ENCODE measurements at places on chromosomes 4 and X. TPM values are rescaled to one million over a fixed set of nuclear protein-coding genes. Genes with fewer than 3 reads are reported as not detected.

DNA sequence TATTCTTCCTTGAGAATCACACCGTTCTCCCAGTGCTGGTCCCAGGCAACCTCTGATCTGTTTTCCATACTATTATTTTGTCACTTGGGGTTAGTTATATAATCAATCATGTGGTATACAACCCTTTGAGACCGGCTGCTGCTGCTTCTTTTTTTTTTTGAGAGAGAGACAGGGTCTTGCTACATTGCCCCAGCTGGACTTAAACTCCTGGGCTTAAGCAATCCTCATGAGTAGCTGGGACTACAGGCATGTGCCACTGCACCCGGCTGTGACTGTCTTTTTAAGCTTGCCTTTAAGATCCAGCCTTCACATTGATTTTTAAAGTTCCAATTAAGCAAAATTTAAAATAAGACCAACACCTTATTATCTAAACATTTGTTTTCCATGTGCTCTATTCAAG, 86.7 kb upstream of the EXOC1L start:
- DNase-seq, result no peak
- no peak overlapping the region for H3K4me3 ChIP-seq
- H3K36me3 ChIP-seq, result no peaks in the 10 kb centered on the region
- no peaks in the 10 kb centered on the region for H3K27me3 ChIP-seq

- H3K4me3 ChIP-seq, result no peak overlapping the region
- DNase-seq, result no peak
- no peak overlapping the region for H3K27ac ChIP-seq
- H3K36me3 ChIP-seq, result no peaks in the 10 kb centered on the region
Observed at GRCh38 chr4:27057662-27058061, 197.0 kb downstream of the STIM2 start.

HMGB3 gene
- 12.2 TPM for polyA plus RNA-seq

CPZ gene
- not detected for polyA plus RNA-seq

- H3K36me3 ChIP-seq, result no peaks in the 10 kb centered on the region
- H3K27me3 ChIP-seq, result no peaks in the 10 kb centered on the region
- no peak for DNase-seq
- no peak overlapping the region for H3K27ac ChIP-seq
- peaks cover 3% of the 10 kb centered on the region for H3K4me1 ChIP-seq
- H3K4me3 ChIP-seq, result no peak overlapping the region
Observed at GRCh38 chr4:3476936-3477749, 14.0 kb downstream of the DOK7 start.

- H3K4me1 ChIP-seq, result no peaks in the 10 kb centered on the region
- no peaks in the 10 kb centered on the region for H3K36me3 ChIP-seq
- no peaks in the 10 kb centered on the region for H3K27me3 ChIP-seq
- H3K4me3 ChIP-seq, result no peak overlapping the region
- no peak for DNase-seq
Observed at GRCh38 chrX:147850875-147851274, 60.8 kb upstream of the FMR1 start.

GRCh38 chr4:126405369-126405982, 1090.7 kb downstream of the FAT4 start:
- peak overlapping the region; percentile 41 for H3K4me3 ChIP-seq
- H3K27ac ChIP-seq, result no peak overlapping the region
- H3K36me3 ChIP-seq, result peaks cover 3% of the 10 kb centered on the region
- no peaks in the 10 kb centered on the region for H3K4me1 ChIP-seq
- DNase-seq, result no peak

GRCh38 chrX:45557387-45557786, 356.7 kb upstream of the DIPK2B start:
- H3K27ac ChIP-seq, result no peak overlapping the region
- H3K36me3 ChIP-seq, result no peaks in the 10 kb centered on the region
- no peak overlapping the region for H3K4me3 ChIP-seq

DNA sequence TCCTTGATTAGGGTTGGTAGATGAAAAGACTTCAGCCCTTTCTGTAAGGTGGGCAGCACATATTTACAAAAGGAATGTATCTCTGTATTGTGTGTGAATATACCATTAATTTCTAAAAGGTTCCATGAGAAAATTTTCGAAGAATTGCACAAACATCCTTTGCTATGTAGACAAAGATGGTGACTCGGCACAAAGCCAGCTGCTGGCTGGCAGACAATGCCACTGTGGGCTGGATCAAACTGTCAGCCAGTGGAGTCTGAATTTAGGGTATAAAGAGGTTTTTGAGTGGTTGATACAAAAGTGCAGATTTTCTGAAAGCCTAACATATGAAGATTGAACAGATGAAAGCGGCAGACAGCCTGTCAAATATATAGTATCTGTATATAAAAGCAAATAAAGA, 5.6 kb upstream of the TXK start:
- no peaks in the 10 kb centered on the region for H3K4me1 ChIP-seq
- no peaks in the 10 kb centered on the region for H3K27me3 ChIP-seq
- no peak overlapping the region for H3K4me3 ChIP-seq
- DNase-seq, result no peak
- H3K36me3 ChIP-seq, result no peaks in the 10 kb centered on the region

PASD1 gene
- 0.03 TPM for polyA plus RNA-seq

DNA sequence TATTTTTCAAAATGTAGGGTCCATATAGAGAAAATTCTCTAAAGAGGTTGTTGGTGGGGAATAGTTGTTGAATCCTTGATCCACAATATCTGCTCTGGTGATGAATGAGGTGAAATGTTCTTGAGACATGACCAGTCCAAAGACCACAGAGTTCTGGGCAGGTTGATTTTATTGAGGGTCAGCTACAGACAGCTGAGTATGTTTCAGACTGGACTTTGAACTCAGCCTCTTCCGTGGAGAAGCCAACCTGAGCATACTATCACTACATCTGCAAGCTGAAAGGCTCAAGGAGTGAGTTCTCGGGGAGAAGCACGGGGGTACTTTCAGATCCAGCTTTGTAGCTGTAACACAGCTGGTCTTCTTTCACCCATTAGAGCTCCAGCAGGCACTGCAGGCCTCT, 168.4 kb upstream of the NPY2R start:
- H3K4me1 ChIP-seq, result no peaks in the 10 kb centered on the region
- no peak for DNase-seq
- H3K27ac ChIP-seq, result no peak overlapping the region
- H3K27me3 ChIP-seq, result no peaks in the 10 kb centered on the region
- no peaks in the 10 kb centered on the region for H3K36me3 ChIP-seq
- H3K4me3 ChIP-seq, result no peak overlapping the region

MAGEA11 gene
- 0.06 TPM for polyA plus RNA-seq

DNA sequence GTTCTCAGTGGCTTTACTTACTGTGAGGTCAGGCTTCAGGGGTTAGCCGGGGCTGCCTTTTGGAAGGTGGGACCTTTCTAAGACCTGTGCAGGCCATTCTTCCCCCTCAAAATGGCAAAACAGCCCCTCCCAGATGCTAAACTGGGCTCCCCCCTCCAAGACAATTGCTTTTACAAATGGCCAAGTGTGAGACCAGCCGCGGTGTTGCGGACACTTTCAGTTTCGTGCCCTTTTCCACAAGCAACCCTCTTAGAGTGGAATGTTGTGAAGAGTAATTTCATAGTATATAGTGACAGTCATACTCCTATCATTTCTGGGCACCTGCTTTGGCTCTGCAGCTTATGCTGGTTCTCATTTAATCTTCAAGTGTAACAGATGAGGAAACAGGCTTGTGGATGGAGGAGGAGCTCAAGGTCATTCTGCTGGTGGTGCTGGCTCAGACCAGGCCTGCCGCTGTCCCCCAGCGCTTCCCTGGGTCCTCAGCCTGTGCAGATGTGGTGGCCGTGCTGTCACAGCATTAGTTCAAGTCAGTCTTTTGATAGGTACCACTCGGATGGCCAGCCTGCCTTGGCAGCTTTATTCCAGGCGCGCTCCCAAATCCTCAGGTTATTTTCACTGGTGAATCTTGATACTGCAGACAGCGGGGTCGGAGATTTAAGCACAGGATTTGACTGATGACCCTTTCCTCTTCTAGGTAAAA, 55.0 kb upstream of the TADA2B start:
- H3K27me3 ChIP-seq, result no peaks in the 10 kb centered on the region
- peaks cover 25% of the 10 kb centered on the region for H3K4me1 ChIP-seq
- DNase-seq, result peak; percentile 42
- H3K36me3 ChIP-seq, result no peaks in the 10 kb centered on the region
- H3K4me3 ChIP-seq, result peak overlapping the region; percentile 76

DOCK11 gene
- polyA plus RNA-seq, result 39.3 TPM

- no peaks in the 10 kb centered on the region for H3K4me1 ChIP-seq
- H3K36me3 ChIP-seq, result no peaks in the 10 kb centered on the region
- no peak overlapping the region for H3K4me3 ChIP-seq
- H3K27ac ChIP-seq, result no peak overlapping the region
- no peaks in the 10 kb centered on the region for H3K27me3 ChIP-seq
Observed at GRCh38 chrX:25941087-25941486, 197.1 kb upstream of the MAGEB18 start.

- no peaks in the 10 kb centered on the region for H3K27me3 ChIP-seq
- H3K36me3 ChIP-seq, result no peaks in the 10 kb centered on the region
- no peak for DNase-seq
- no peaks in the 10 kb centered on the region for H3K4me1 ChIP-seq
- H3K27ac ChIP-seq, result no peak overlapping the region
Observed at GRCh38 chrX:154785716-154786115, 19.6 kb downstream of the MPP1 start.

- H3K27ac ChIP-seq, result no peak overlapping the region
- H3K4me3 ChIP-seq, result no peak overlapping the region
- no peak for DNase-seq
- H3K4me1 ChIP-seq, result no peaks in the 10 kb centered on the region
- H3K36me3 ChIP-seq, result no peaks in the 10 kb centered on the region
- H3K27me3 ChIP-seq, result no peaks in the 10 kb centered on the region
Observed at GRCh38 chr4:112771-113170, 11.5 kb upstream of the ZNF718 start.

GRCh38 chr4:2078584-2078983, 19.5 kb downstream of the NAT8L start:
- H3K27ac ChIP-seq, result no peak overlapping the region
- no peaks in the 10 kb centered on the region for H3K4me1 ChIP-seq
- no peaks in the 10 kb centered on the region for H3K36me3 ChIP-seq
- DNase-seq, result no peak
- no peaks in the 10 kb centered on the region for H3K27me3 ChIP-seq

DNA sequence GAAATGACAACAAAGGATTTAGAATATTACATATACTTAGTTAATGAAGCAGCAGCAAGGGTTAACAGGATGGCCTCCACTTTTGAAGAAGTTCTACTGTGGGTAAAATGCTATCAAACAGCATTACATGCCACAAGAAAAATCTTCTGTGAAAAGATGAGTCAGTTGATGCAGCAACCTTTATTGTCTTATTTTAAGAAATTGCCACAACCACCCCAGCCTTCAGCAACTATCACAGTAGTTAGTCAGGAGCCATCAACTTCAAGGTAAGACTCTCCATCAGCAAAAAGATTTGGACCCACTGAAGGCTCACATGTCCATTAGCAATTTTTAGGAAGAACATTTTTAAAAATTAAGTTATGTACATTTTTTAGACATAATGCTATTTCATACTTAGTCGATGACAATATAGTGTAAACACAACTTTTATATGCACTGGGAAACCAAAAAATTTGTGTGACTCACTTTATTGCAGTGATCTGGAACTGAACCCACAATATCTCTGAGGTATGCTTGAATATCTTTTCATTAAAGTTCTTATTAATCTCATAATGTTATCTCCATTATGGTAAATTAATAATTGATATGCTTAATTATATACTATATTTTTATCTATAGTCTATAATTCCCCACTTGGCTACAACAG, 81.2 kb downstream of the SPCS3 start:
- peaks cover 3% of the 10 kb centered on the region for H3K36me3 ChIP-seq
- H3K27me3 ChIP-seq, result no peaks in the 10 kb centered on the region

MTM1 gene
- polyA plus RNA-seq, result 2.7 TPM

GRCh38 chr4:107721436-107722100, 1.5 kb upstream of the PAPSS1 start:
- H3K27ac ChIP-seq, result no peak overlapping the region
- no peak overlapping the region for H3K4me3 ChIP-seq
- no peak for DNase-seq
- no peaks in the 10 kb centered on the region for H3K27me3 ChIP-seq

DNA sequence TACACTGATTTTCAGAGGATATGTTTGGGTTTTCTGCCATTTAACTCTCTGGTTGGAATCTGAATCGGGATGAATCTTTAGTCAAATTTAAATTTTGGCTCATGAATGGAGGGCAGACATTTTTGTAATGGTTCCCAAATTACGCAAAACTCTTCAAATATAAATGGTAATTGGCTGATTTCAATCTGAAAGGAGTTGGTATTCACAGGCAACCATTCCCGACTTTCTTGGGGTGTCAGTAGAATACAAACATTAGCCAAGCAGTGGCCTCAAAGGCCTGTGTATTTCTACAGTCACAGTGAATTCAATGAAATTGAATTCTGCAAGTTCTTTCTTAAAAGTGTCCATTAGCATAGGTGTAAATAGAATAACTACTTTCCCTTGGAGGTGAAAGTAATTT, 668.8 kb upstream of the PRKX start:
- no peaks in the 10 kb centered on the region for H3K4me1 ChIP-seq
- H3K27me3 ChIP-seq, result no peaks in the 10 kb centered on the region

- H3K36me3 ChIP-seq, result peaks cover 3% of the 10 kb centered on the region
- DNase-seq, result no peak
- no peak overlapping the region for H3K27ac ChIP-seq
- H3K4me1 ChIP-seq, result peaks cover under 1% of the 10 kb centered on the region
- H3K4me3 ChIP-seq, result no peak overlapping the region
Observed at GRCh38 chr4:169233691-169234090, 37.1 kb downstream of the SH3RF1 start.

- DNase-seq, result no peak
- H3K4me3 ChIP-seq, result no peak overlapping the region
- H3K36me3 ChIP-seq, result no peaks in the 10 kb centered on the region
- no peaks in the 10 kb centered on the region for H3K27me3 ChIP-seq
- H3K27ac ChIP-seq, result peak overlapping the region; percentile 73
Observed at GRCh38 chr4:156830351-156830750, 141.2 kb downstream of the PDGFC start.

- H3K27ac ChIP-seq, result peak overlapping the region; percentile 90
- H3K36me3 ChIP-seq, result no peaks in the 10 kb centered on the region
- DNase-seq, result peak; percentile 74
- H3K4me1 ChIP-seq, result peaks cover 5% of the 10 kb centered on the region
- H3K27me3 ChIP-seq, result no peaks in the 10 kb centered on the region
- H3K4me3 ChIP-seq, result peak overlapping the region; percentile 97
Observed at GRCh38 chr4:39698424-39699009, 581 bp downstream of the UBE2K start.

TLR10 gene
- polyA plus RNA-seq, result not detected

DNA sequence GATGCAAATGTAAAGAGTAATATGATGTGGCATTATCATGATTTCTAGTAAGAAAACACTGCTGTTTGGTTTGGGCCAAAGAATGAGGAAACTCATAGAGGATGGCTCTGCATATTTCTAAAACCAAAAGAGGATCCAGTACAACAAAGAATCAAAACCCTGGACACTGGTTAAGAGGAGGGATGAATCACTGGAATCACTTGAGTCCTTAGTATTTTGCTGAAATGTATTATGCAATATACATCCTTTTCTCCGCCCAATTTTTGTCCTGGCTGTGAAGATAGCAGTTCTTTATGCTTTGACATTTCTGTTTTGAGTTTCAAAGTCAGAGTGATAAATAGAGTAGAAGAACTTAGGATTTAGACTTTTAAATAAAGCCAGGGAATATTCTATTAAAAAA, 345.9 kb downstream of the PACRGL start:
- no peaks in the 10 kb centered on the region for H3K27me3 ChIP-seq
- DNase-seq, result no peak
- no peak overlapping the region for H3K4me3 ChIP-seq
- H3K4me1 ChIP-seq, result peaks cover 6% of the 10 kb centered on the region
- no peak overlapping the region for H3K27ac ChIP-seq

Data from SK-N-SH (cell line).